ENCODE measurements at places on chromosomes 1 and 21. TPM values are rescaled to one million over a fixed set of nuclear protein-coding genes. Genes with fewer than 3 reads are reported as not detected.

DNA sequence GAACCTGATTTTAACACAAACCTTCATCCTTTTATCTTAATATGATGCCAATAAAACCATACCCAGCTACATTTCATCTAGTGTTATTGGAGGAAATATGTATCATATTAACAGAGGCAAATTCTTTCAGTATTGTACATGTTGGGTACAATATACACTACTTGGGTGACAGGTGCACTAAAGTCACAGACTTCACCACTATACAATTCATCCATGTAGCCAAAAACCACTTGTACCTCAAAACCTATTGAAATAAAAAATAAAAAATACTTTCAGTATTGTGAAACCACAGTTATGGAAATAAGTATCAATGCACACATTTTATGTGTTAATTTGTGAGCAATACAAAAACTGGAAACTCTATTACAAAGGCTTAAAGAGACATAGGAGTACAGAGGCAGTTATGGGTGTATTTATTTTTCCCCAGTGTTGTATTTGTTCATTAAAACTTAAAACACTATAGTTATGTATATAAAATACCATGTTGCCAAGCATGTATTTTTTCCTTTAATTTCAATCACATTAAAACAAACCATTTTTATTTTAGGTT lies 25.1 kb upstream of the GPR88 start:
- DNase-seq: no peak

DNA sequence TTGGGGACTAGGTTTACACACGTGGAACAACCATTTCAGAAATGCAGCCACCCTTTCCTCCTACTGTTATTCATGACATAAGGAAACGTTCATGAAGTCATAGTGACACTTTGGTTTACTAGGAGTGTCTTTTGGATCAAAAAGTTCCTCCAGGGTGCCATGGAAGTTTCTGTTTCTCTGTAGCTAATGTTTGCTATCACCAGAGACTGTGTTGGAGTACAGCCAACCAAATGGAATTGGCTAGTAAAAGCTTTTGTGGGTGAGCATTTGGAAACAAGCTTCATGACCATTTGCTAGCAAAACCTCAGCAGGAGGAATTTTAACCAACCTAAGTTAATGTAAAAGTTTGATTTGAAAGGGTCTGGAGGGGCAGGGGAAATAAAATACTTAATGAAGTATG lies 43.9 kb upstream of the ADGRL2 start:
- DNase-seq: no peak

- DNase-seq: no peak
Observed at GRCh38 chr1:89276690-89277089, 4.0 kb upstream of the GBP5 start.

The SLC44A5 gene
- total RNA-seq: 1.6 TPM

The TMEM269 gene
- total RNA-seq: 0.07 TPM

The SH2D5 gene
- total RNA-seq: 0.55 TPM
